ENCODE measurements at places on chromosomes 4 and X.

DNA sequence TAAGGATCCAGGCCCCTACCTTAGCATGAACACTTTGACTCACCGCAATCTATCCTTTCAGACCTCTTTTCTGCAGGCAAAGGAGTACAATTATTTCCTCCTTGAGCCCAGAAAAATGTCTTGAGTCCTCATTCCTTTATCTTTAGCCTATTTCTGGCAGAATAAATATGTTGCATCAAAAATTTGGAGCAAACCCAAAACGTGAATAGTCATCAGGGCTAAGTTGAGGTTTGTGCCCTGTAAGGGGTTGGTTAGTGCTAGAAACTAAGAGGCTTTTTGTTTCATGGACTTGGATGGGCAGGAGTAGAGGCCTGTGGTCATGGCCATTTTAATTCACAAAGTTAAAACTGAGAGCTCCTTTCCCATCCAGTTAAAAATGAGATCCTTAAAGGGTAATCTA, 460.3 kb downstream of the GBA3 start:
- no peak for DNase-seq

DNA sequence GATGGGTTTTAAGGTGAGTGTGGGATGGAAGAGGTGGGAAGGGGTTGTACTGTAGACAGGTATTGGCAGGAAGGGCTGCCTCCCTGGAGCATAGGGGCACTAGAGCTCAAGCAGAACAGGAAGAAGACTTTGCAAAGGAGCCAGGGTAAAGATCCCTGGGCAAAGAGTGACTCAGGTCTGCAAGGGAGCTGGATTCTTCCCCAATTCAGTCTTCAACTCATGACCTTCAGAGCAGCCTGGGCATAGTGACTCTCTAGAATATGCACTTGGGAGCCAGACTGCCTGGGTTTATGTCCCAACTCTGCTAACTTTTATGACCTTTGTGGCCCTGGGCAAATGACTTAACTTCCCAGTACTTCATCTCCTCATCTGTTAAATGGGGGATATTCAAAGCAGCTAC, 4.0 kb downstream of the LONRF3 start:
- DNase-seq: no peak

DNA sequence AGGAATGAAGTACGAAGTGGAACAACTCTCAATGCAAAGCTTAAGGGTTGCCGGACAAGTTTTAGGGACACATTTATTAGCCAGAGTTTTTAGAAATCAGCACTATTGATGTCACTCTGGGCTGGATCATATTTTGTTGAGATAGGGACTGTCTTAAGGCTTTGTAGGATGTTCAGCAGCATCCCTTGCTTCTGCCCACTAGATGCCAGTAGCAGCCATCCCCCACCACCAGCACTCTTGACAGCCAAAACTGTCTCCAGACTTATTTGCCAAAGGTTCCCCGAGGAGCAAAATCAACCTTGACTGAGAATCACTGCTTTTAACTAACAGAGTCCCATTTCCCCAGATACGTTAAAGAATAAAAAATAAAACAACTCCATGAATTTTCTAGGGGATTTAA, 1497.3 kb downstream of the STIM2 start:
- peak; percentile 71 for DNase-seq

- DNase-seq: no peak
These were observed 24.2 kb downstream of the PCDH7 start for GRCh38 chr4:30744386-30744785.

GRCh38 chrX:4627414-4627813, 914.0 kb upstream of the PRKX start:
- DNase-seq: no peak

DNA sequence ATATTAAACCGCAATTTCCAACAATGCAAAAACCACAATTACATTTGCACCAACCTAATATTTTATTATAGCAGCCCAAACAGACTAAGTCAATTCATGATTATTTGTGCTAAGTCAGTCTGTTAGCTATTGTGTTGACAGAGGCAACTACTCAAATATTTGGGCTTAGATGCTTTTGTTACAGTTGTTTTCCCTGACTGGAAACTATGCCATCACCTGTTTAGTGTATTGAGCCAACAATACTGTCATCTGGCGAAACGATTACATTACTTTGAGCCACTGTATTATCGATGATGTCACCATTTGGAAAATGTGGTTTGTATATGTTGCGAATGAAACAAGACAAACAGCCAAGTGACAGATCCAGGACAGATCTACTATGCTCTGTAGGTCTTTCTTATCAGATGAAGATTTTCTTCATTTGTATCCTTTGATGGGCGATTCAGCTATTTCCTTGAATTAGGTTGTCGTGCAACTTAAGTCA, 38.7 kb upstream of the INTS6L start:
- DNase-seq: no peak

GRCh38 chr4:74294681-74295080, 13.6 kb upstream of the EPGN start:
- no peak for DNase-seq

GRCh38 chr4:88163336-88163735, 4.9 kb upstream of the ABCG2 start:
- no peak for DNase-seq

DNA sequence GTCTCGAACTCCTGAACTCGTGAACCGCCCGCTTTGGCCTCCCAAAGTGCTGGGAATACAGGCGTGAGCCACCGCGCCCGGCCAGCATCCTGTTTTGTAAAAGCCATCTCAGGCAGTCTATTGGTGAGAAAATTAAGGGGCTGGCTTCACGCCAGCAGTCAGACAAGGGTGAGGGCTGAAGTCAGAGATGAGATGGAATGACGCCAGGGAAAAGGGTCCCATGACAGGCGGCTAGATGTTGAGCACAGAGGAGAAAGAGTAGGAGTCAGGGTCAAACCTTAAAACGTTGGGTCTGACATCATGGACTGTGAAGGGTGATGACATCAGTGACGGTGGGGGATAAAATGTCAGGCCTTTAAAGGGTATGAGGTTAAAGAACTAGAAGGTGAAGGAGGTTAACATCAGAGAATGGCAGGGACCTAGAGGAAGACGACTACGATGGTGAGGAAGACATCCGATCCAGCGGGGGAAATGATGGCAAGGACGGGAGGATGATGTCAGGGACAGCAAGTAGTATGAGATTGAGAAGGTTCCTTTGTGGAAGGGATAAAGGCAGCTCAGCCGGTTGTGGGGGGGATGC, 504 bp upstream of the RBM3 start:
- no peak for DNase-seq

GRCh38 chrX:124289443-124289842, 43.0 kb upstream of the TEX13D start:
- DNase-seq: no peak

DNA sequence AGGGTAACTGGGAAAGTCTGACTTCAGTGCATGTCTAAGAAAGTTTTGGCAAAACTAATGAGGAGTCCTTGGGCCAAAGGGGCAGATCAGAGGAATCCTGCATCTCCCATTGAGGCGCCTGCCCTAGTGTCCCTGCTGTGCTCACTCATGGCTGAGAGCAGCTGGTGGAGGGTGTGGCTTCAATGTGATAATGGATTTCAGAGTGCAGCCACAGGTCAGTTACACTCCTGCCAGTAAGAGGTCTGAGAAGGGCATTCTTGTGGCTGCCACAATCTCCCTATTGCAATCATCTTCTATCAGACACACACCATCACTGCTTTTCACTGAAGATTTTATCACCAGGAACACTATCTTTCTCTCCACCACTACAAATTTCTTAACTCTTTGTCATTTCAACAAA, 457.1 kb downstream of the MID1IP1 start:
- DNase-seq: no peak

GRCh38 chrX:46796574-46797191, 37.8 kb upstream of the SLC9A7 start:
- peak; percentile 77 for DNase-seq

- DNase-seq: peak; percentile 2
These were observed 775.9 kb downstream of the CENPC start for GRCh38 chr4:66769441-66769840.

DNA sequence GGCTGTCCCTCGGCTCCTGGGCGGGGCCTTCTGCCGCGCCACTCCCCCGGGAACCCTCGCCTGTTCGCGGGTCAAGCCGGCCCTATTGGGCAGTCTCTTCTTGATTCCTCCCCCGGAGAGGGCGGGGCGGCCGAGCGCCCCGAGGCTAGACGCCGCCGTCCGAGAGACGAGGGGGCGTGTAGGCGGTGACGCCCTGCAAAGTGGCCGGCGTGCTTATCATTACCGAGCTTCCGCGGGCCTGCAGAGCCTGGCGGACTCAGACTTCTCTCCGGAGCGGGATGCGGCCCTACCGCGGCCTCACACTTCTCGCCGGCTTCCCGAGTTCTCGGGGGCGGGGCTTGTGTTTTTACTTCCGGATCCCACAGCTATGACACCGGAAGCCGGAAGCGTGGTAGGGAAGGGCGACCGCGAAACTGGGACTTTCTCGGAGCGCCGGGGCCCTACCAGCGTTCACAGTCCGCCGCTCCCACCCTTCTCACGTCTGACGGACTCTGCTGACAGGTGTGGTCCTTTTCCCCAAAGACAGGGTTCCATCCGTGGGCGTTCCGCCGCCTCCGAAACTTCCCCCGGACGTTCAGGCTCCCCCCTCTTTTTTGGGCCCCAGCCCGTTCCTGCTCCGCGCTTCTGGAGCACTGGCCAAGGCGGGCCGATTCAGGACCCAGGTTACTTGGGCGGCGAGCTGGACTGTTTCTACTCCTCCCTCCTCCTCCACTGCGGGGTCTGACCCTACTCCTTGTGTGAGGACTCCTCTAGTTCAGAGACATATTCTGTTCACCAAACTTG, at the start of gene IKBKG:
TSS of gene IKBKG (plus strand) at position 376 of the 783 bp plus-strand sequence. CDS start 4,383 bp downstream, outside the sequence.
- DNase-seq: peak; percentile 94

DNA sequence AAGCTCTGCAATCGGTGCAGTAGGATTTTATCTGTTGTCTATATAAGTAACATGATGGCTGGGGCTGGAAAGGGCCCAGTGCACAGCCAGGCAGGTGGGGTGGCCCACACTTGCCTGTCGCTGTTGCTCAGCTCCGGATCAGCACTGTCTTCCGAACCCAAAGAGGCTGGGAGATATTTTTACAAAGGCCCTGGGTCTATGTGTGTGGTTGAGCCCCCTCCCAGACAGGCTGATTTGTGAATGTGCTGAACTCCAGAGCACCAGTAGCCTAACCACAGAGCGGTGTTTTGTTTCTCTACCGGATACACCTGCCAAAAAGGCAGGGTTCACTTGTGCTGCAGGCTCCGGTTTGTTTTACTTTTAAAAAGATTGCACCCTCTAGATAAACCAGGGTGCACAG, 33.5 kb upstream of the CHRNA9 start:
- no peak for DNase-seq

- no peak for DNase-seq
These were observed 27.2 kb upstream of the JAKMIP1 start for GRCh38 chr4:6227412-6228157.

GRCh38 chrX:86016139-86016538, 31.2 kb downstream of the CHM start:
- no peak for DNase-seq

GRCh38 chrX:10015355-10015722, 48.2 kb downstream of the CLDN34 start:
- DNase-seq: no peak

DNA sequence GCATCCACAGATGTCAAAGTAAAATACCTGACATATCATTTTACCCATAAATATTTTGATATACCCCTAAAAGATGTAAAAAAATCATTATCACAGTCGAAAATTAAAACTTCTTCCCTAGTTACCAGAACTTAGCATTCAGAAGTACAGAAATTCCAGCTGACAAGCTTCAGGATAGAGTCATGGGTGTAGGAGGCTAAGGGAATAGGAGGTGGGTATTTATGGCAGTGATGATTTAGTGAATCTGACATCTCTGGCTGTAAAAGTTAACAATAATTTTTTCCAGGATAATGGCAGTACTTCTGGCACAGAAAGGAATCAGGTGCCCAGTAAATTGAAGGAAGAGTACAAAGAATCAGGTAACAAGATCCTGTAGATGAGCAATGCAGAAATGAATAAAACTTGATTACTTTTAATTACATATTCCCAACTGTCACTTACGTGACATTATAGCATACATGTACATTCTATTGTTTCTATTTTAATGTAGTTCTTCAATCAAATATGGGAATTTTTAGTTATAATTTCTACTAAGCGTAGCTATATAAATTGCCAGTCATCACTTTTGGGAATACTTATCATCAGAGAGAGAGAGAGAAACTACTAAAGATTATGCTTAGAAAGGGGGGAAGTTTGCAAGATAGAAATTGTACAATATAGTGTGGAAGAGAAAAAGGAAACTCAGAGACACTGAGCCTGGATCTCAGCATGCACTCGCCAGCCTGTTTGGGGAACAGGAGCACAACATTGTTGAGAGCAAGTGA, 143.4 kb downstream of the TMEM144 start:
- DNase-seq: no peak

- no peak for DNase-seq
These were observed 6.9 kb downstream of the CXCL6 start for GRCh38 chr4:73843369-73843768.

GRCh38 chr4:111120191-111120590, 497.3 kb upstream of the PITX2 start:
- DNase-seq: no peak

DNA sequence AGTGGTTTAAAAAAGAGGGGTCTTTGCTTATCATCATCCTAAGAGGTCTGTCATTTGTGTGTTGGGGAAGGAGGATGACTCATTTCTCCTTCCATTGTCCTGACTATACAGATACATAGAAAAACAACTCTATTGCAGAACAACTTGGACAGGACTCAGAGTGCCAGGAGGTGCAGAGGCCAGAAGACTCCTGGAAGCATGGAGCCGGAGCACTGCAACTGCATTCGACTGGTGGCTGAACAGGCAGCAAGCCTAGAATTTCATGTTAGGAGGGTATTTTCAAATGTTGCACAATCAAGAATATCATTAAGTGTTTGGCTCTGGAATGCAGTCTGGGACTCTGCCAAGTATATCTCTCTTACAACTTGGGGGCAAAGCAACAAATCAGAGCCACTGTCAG, 35.0 kb upstream of the MAML3 start:
- peak; percentile 78 for DNase-seq

GRCh38 chr4:145530189-145530588, 48.5 kb downstream of the SMAD1 start:
- DNase-seq: no peak

- DNase-seq: peak; percentile 38
These were observed 107.5 kb upstream of the RPL34 start for GRCh38 chr4:108512615-108513505.

GRCh38 chr4:143347484-143348111, 10.9 kb downstream of the GAB1 start:
- no peak for DNase-seq
